ENCODE measurements at places on chromosomes 16 and 17.

GRCh38 chr17:12365805-12366204, 299.9 kb upstream of the MYOCD start:
- no peak for DNase-seq

DNA sequence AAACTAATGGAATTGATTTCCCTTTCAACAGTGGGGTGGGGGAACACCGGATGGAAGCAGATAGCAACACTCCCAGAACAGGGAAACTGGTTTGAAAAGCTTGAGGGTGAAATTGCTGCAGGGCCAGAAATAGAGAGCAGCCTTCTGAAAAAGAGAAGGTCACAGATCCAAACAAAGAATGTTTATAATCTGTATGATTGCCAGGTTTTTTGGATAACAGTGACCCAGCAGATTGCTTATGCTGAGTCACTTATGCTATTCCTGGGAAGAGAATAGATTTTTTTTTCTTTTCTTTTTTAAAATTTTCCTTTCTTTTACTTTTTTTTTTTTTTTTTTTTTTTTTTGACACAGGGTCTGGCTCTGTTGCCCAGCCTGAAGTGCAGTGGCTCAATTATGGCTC, 641.3 kb downstream of the KCNJ2 start:
- no peak for DNase-seq

GRCh38 chr17:79487149-79487548, 123.7 kb downstream of the RBFOX3 start:
- DNase-seq = no peak

- DNase-seq = no peak
Observed at GRCh38 chr17:34099859-34100515, 155.1 kb upstream of the CCL2 start.

DNA sequence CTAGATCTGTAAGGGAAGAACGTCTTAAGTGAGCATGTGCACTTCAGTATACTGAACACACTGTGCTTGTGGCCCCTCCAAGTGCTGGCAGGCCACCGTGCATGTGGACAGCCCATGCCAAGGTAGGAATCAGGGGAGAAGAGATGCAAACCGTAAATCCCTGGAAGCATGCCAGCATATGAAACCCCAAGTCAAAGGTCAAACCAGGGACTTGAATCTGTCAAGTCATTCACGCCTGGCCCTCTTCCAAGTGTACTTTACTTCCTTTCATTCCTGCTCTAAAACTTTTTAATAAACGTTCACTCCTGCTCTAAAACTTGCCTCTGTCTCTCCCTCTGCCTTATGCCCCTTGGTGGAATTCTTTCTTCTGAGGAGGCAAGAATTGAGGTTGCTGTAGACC, 2.8 kb upstream of the ATXN2L start:
- no peak for DNase-seq

DNA sequence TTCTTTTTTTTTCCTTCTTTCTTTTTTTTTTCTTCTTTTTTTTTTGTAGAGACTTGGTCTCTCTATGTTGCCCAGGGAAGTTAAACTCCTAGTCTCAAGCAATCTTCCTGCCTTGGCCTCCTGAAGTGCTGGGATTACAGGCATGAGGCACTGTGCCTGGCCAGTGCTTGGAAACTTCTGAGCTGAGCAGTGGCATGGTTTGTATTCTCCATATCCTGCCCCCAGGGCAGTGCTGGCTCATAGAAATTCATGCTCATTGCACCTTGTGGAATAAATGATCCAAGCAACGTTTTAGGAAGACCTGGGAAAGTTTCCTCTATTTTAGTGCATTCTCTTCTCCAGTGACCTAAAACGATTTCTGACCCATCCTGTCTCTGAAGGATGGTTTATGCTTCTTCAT, 16.7 kb upstream of the SYT17 start:
- no peak for DNase-seq

GRCh38 chr17:60398227-60398959, 6.5 kb upstream of the USP32 start:
- no peak for DNase-seq

DNA sequence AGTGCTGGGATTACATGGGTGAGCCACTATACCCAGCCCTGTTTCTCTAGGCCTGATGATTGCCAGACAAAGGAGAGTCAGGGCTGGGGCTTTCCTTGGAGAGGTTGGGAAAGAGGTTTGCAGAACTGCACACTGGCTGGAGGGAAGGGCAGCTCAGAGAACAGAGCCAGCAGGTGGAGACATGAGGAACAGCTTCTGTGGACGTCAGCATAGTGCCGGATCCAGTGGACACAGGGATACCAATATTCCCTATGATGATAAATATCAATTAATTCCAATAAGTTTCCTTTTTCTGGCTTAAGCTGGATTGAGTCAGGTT, 43.2 kb upstream of the SCNN1B start:
- no peak for DNase-seq

GRCh38 chr17:57559634-57560318, 185.3 kb downstream of the CCDC182 start:
- no peak for DNase-seq

GRCh38 chr16:78663690-78664089, 564.2 kb downstream of the WWOX start:
- DNase-seq = no peak

DNA sequence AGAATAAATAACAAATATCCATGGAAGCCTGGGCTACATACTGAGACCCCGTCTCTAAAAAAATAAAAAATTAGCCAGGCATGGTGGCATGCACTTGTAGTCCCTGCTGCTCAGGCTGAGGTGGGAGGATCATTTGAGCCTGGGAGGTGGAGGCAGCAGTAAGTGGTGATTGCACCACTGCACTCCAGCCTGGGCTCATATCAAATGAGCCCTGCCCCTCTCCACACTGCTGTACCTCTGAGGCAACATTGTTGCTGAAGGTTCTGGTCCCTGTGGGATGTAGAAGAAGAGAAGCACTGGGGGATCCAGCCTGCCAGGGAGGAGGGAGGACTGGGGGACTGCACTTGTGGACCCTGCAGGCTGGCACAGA, 11.4 kb upstream of the ARHGAP23 start:
- DNase-seq = no peak

DNA sequence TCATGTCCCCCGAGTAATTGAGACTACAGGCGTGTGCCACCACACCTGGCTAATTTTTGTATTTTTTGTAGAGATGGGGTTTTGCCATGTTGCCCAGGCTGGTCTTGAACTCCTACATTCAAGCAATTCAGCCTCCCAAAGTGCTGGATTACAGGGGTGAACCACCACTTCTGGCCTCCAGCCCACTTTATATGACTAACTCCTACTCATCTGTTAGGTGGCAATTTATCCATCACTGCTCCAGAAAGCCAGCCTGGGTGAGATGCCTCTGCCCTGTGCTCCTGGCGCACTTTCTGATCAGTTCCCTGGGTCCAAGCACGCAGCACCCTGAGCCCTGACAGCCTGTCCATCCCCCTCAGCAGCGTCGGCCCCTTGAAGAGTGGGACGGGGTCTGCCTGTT, 29.4 kb downstream of the ADAM11 start:
- no peak for DNase-seq

DNA sequence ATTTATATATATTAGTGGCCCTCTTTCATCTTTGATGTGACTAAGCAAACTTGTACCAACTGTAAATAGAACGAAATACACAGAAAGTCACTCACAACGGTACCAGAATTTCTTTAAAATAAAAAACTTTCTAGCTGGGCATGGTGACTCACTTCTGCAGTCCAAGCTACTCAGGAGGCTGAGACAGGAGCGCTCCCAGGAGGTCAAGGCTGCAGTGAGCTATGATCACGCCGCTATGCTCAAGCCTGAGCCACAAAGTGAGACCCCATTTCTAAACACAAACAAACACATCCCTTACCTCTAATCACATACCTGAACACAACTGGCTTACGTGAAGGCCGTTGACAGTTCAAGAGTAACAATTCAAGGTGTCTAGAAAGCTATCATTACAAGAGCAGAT, 29.7 kb downstream of the STAT5B start:
- DNase-seq = no peak

DNA sequence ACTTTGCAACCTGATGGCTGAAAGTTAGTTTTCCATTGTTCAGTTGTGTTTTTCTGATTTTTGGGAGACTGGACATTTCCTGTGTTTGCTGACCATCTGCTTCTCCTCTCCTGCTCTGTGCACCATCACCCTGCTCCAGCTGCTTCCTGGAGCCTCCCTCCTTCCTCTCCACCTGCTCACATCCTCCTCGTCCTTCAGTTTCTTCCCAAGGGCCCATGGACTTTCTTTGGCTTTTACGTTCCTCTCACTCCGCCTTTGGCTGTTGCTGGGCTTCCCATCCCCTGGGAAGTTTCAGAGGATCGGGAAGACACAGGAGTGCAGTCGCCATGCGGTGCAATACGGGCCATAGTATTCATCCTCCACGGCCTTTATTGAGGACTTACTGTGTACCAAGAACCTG, 61.6 kb downstream of the TNFRSF13B start:
- DNase-seq = no peak

- DNase-seq = no peak
Observed at GRCh38 chr16:84919708-84920107, 91.6 kb downstream of the ZDHHC7 start.

GRCh38 chr16:4465977-4466779, 8.2 kb downstream of the NMRAL1 start:
- DNase-seq = no peak

- DNase-seq = no peak
Observed at GRCh38 chr16:47847220-47847970, 308.4 kb downstream of the ABCC12 start.

DNA sequence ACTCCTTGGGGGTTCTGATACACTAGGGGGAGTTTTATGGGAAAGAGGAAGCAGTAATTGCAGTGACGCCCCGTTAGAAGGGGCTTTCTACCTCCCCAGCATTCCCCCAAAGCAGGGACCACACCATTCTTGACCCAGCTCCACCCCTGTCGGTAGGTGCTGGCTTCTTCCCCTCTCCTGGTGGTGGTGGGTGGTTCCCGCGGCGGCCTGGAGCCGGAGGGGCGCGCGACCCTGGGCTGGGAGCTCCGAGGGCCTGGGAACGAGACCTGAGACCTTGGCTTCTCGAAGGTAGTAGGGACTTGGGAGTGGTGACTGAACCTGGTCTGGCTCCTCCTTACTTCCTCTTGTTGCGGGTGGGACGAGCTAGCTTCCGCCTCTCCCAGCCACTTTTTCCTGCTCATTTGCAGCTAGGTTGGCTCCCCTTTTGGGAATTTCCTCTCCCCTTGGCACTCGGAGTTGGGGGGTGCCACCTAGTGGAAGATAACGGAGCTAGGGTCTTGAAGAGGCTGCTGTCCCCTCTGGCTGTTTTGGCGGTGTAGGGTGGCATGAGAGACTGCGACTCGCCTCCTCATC, 438 bp downstream of the GRN start:
- DNase-seq = no peak

- DNase-seq = no peak
Observed at GRCh38 chr17:80876950-80877728, 114.5 kb upstream of the CHMP6 start.

DNA sequence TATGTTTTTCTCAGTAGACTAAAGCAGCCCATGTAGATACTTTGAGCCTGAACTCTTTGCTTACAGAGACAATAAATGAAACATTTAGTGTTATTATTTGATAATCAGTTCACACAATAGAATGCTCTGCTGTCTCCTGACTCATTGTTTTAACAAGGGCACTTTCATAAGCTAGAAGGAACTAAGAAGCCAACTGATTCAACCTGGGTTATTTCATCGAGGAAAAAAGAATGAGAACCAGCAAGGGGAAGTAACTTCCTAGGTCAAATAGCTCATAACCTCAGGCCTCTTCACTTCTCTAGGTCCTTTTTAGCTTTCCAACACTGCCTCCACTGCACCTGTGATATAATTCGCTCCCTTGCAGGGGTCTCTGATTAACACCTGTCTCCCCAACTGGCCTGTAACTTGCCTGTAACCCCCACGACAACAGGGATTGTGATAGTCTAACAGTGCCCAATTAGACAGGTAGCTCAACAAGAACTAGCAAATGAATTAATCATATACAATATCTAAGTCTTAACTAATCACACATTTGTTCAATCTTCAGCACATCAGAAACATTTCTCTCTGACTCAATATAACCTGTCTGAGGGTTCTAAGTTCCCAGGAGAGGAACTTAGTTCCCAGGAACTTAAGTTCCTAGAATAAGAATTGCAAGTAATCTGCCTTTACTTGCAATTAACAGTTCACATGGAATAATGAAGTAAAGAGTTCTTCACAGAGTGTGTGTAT, 34.8 kb downstream of the RFFL start:
- no peak for DNase-seq

DNA sequence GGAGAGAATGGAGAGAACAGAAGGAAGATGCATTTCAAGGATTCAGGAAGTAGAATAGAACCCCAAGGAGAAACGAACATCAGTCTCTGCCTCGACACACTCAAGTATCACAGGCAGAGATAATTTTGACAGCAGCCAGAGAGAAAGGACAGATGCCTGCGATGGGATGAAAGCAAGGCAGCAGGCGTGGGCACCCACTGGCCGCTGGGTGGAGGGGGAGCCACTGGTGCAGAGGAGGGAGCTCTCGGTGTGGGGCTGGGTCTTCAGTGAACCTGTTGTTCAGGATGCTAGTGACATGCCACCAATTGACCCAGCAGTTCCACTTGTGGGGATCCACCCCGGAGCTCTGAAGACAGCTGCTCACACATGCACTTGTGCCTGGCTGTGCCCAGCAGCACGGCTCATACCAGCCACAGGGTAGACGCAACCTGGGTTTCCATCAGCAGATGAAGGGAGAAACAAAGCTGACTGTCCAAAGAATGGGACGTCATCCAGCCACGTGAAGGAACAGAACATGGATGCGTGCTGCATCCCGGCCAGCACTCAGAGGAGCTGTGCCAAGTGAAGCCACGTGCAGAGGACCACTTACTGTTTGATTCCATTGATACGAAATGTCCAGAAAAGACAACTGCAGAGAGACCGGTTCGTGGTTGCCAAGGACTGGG, 127.0 kb downstream of the BANP start:
- no peak for DNase-seq

DNA sequence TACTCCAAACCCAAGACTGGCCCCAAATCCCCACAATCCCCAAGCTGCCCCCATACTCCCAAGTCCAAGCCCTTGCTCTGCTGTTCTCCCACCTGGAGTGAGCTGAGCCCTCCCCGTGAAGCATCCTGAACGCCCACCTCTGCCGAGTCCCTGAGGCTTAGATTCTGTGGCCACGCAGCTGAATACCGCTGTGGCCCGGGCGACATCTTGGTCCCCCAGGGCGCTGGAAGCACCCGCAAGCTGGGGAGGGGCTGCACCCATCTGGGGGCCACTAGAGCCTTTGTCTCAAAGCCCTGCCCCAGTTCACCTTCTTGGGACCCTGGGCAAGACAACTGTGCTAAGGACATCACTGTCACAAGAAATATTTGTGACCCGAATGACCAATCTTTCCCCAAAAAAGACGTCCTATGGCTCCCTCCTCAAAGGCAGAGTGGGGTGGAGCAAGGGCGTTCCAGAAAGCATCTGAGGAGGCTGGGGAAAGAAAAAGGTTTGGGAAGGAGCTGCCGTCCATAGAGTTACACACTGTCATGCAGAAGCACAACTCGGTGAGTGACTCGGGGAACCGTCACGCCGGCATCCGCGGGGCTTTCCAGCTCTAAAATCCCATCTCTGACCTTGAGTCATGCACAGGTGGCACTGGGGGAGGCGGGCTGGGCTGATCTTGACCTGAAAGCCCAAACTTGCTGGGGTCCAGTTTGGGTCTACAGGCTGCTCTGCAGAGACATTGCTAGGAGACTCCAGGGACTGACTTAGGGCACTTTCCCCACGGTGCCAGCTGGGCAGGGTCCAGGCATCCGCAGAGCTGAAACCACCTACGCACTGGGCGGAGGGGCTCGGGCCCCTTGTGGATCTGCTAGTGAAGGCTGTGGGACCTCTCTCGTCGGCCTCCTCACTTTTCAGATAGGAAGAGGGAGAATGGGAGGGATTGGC, 6.6 kb downstream of the PTX4 start:
- DNase-seq = no peak

GRCh38 chr17:63116967-63117830, 151.2 kb downstream of the TANC2 start:
- DNase-seq = no peak

- DNase-seq = no peak
Observed at GRCh38 chr17:51319186-51319585, 58.8 kb downstream of the UTP18 start.

All from AG04449 (cell line).